ENCODE measurements at places on chromosomes 4 and X. TPM values are rescaled to one million over a fixed set of nuclear protein-coding genes. Genes with fewer than 3 reads are reported as not detected.

UGT2B11 gene
- not detected for total RNA-seq

DKK2 gene
- total RNA-seq, result 1.0 TPM

SORBS2 gene
- total RNA-seq, result 578 TPM

DNA sequence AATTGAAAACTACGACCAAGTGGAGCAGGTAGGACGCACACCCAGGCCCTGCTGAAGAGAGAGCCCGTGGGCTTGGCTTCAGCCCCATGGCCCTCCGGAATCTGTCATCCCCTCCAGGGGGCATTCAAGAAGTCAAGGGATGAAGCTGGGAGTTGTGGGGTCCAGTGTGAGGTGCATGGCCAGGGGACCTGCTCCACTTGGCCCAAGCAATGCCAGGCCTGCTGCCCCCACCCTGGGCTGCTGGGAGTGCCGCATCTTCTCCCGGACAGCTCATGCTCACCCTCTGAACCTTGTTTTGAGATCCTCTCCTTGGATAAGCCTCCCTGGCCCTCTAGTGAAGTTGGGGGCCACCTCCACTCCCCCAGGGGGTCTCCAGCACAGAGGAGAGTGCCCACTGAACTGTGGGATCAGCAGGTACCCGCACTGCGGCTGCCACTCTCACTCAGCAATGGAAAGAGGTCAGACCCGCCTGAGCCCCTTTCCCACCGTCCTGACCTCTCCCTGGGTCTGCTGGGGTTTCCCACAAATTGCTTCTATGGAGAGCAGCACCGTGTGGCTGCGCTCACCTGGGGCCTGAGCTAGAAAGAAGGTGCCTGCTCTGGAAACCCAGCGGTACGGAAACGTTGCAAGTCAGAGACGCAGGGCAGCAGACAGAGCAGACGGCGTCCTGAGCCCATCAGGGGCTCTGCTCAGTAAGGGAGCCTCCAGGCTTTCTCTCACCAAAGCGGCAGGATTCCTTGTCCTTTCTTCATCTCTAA lies 5.0 kb upstream of the ABLIM2 start:
- no peak for DNase-seq

- no peak for DNase-seq
Measured at GRCh38 chrX:146433771-146434170, 375.8 kb upstream of the CXorf51B start.

DNA sequence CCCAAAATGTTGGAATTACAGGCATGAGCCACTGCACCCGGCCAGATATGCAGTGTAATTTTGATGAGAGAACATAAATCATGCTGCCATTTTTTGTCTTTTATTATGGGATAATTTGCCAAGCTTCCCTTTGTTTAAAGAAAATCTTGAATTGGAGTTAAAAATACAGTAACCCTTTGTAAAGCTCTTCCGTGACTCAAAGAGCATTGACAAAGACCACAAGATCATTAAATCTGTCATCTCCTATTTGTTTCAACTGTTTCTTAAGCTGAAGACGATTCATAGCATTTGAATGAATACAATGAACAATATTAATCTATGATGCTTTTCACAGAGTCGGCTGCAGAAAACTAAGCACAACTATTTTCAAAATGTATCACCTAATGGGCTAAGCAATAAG lies 132.6 kb downstream of the ANAPC4 start:
- no peak for DNase-seq

- DNase-seq, result no peak
Measured at GRCh38 chr4:130368668-130369067, 1272.7 kb downstream of the C4orf33 start.

GRCh38 chrX:123171781-123172180 lies 12.3 kb upstream of the GRIA3 start:
- DNase-seq, result no peak

- no peak for DNase-seq
Measured at GRCh38 chrX:35276115-35276514, 333.5 kb downstream of the FAM47B start.
